ENCODE measurements at places on chromosomes 5 and 9.

- DNase-seq, result no peak
These were observed 149.3 kb downstream of the FBXO4 start for GRCh38 chr5:42074353-42074752.

DNA sequence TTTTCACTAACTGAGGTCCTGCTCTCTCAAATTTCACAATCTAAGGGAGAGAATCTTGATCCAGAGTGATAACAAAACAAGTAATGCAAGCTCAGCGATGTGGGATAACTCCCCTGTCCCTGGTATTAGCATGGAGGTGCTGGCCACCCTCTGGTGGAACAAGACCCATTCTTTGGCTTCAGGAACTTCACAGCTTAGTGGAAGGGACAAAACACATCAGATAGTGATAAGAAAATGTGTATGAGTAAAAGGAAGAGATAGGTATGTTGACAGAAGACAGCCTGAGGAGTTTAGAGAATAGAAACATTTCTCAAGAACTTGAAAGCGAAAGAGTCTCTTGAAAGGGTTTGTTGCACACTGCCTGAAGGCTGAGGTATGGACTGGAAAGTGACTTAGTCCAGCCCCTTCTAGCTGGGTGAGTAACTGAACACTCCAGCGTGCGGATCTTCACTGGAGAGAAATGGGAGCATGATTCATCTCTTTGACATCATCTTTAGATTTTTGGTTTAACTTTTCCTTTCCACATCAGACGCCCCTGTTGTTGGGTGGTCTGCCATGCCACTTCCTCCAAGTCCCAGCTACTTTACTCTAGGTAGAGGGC lies 25.4 kb upstream of the ZSWIM6 start:
- DNase-seq, result no peak

DNA sequence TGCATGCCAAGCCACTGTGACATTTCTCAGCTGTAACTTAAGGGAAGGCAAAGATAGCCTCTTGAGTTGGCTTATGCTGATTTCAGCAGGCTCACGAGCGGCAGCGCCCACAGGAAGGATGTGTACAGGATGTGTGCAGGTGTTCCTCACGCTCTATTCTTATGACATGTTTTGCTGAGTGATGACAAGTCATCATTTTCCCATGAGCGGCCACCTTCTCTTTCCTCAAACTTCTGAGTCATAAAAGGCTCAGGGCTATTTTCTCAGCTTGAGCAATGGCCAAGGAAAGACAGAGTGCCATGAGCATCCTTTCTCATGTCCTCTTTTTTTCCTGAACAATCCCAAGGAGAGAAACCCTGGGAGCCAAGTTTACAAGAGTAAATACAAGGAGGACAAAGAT lies 365.9 kb downstream of the PLK2 start:
- no peak for DNase-seq

- DNase-seq, result no peak
These were observed 167.8 kb downstream of the TRIO start for GRCh38 chr5:14310901-14311300.

DNA sequence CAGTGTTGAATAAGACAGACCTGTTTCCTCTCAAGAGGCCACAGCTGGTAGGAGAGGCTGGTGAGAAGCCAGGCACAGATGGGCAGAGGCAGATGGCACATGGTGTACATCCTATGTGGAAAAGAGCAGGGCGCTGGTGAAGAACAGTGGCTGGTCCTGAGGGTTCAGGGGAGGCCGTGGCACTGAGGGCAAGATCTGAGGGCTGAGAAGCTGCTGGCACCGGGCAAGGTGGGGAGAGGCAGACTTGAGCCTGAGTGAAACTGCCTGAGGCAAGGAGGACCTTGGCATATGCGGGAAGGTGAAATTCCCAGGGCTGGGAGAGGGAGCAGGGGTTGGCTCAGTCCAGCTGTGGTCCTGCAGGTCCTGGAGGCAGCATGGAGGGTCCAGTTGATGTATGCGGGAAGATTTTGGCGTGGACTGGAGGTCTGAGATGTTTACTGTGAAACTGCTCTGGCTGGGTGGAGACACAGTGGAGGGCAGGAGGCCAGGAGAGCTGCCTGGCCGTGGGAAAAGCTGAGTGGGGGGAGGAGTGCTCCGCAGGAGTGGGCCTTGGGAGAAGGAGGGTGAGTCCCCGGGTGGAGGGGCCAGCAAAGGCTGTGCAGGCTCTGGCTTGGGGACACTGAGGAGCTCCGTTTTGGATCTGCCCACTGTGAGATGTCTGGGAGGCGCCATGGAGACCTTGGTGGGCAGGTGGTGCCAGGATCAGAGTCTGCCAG lies 2.6 kb downstream of the MAN1B1 start:
- DNase-seq, result no peak

- DNase-seq, result peak; percentile 8
These were observed 107.2 kb downstream of the C5orf15 start for GRCh38 chr5:133861161-133861737.

DNA sequence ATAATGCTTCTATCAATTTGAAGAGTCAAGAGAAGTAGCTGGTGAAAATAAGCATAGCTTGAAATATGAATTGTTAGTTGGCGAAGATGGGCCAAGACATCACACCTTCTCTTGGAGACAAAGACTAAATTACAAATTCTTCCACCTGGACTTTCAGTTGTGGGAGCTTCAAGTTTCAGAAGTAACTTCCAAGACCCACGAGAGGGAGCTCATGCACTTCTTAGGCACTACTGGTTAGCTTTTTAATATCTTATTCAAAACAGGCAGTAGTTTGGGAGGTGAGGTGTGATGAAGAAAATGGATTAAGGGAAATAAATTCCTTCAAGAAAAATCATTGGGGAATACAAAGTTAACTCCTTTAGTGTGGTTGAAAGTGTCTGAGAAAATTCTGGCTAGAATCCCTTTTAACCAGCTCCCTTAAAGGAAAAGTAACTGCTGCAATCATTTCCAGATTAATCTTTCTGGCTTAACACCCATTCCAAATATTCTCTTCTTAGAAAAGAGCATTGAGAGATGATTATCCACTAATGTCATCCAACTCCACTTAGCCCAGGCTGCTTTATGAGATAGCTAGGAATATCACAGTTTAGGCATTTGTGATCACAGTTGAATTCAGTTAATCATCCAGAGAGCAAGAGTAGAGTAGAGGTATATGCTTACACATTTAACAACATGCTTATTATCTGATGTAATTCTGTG lies 139.5 kb upstream of the DMRTA1 start:
- DNase-seq, result peak; percentile 3
